ENCODE measurements at places on chromosomes 7 and 10.

- no peak for DNase-seq
Measured at GRCh38 chr10:14859043-14859442, 19.6 kb upstream of the SUV39H2 start.

DNA sequence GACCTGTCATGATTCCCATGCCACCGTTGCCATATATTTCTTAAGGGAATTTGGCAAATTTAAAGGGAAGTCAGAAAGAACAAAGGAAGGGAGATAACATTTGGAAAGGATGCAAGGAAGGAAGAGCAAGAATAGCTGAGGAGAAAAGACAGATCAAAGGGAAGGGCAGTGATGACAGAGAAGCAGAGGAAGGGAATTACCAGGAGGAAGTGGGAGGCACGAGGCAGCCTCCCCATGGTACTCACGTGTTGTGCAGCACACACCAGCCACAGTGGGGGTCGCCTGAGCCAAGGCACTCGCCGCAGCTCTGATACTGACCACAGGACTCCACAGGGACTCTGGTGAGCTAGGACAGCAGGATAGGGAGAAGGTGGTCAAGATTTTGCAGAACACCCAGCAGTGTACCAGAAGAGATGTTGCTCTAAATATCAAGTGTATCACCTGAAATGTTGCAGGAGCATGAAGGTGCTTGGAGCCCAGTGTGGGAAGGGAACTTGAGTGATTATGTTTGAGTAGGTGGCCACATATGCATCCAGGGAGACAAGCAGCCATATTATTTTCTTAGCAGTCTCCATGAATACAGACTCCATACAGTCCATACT, 335.3 kb downstream of the PLXNA4 start:
- DNase-seq: no peak

DNA sequence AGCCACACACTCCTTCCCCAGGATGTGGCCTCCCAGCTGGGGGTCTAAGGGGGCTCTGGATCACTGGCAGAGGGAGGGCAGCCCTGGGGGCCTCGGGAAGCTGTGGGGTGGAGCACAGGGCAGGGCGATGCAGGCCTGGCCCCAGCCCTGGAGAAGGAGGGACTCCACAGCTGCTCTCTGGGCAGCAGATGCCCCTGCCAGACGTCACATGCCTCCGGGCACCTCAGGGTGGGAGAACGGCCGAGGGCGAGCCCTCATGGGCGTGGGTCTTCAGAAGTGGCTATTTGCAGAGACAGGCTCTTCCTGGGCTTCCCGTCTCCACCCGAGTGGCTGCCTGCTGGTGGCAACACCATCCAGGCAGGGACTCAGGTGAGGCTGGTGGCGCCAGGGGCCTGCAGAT, 16.0 kb upstream of the ADGRA1 start:
- no peak for DNase-seq

GRCh38 chr7:52695973-52696595, 339.3 kb upstream of the POM121L12 start:
- DNase-seq: no peak

DNA sequence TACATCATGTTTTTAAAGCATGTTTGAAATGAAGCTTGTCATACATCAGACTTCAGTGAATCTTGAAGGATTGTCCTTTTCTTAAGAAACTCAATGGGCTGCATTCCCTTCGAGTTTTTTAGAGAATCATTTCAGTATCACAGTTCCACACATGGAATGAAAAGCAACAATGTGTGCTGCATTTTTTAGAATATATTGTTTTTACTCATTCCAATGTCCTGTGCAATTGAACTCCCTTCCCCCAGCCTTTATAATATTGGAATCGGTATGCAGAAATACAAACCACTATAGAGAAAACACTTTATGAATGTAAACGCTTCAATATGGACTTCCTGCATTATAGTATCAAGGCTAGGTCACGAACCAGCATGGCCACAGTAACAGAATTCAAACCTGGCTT, 634.4 kb downstream of the GATA3 start:
- no peak for DNase-seq

DNA sequence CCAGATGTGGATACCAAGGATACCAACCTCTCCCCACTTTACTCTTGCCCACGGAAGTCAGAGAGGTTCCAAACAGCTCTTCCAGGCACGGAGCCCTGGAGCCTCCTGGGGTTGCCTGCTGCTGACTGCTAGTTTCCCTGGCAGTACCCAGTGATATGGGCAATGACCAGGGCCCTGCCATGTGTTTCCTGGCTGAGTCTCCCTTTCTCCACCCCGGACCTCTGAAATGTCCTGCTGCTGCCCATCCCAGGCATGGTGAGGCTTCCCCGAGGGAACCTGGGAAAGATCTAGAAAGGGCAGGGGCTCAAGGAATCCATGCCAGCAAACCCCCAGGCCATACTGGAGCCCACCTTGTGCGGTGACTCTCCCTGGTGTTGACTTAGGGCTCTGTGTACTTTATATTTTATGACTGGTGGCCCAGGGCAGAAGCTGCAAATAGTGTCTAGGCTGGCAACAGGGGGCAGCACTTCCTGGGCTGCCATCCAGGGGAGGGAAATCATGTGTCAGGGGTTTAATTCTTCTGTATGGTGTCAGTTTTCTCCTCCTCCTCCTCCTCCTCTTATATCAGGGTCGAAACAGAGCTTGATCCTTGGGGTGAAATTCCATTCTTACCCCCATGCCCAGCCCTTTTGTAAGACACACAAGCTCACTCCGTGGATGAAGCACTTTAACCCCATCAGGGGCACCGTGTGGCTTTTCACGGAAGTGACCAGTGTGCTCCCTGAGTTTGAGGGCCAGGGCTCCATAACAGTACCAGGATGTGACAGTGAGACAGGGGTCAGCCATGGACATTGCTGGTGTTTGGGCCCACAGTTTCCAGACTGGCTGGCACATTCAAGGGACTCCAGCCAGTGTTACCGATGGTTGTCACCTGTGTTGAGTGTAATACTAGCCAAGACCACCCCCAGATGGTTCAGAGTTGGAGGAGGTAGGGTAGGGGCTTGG, 62.4 kb upstream of the GDF10 start:
- DNase-seq: no peak

GRCh38 chr7:35536396-35536826, 158.5 kb downstream of the HERPUD2 start:
- DNase-seq: no peak

DNA sequence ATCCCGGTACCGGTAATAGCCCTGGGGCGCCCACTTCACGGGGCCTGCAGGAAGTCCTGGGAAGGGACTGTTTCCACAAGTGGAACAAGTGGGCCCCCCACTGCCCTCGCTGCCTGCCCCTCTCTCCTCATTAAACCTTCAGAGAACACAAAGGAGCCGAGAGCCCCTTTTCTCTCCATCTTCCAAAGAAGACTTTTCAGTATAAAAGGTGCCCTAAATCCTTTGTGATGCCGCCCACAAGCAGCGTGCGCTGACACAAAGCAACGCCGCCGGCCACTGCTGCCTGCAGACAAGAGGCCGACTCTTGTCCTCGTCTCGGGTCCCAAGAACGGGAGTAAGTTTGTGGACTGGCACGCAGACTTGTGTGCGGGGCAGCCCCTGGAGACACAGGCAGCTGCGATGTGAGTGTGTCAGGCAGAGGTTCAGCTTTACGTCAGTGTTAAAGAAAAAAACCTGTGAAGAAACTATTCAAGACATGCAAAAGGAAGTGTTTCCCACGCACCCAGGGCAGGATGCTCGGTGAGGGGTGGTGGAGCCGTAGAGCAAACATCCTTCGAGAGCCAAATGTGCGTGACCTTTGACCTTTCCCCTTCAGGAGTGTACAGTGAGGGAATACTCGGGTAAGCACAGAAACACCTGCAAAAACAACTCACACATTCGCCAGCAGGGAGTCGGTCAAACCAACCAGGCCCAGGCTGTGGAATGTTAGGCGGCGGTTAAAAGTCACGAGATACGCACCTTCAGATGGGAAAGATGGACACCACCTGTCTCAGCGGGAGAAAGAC, 118.2 kb downstream of the VIPR2 start:
- DNase-seq: peak; percentile 65

DNA sequence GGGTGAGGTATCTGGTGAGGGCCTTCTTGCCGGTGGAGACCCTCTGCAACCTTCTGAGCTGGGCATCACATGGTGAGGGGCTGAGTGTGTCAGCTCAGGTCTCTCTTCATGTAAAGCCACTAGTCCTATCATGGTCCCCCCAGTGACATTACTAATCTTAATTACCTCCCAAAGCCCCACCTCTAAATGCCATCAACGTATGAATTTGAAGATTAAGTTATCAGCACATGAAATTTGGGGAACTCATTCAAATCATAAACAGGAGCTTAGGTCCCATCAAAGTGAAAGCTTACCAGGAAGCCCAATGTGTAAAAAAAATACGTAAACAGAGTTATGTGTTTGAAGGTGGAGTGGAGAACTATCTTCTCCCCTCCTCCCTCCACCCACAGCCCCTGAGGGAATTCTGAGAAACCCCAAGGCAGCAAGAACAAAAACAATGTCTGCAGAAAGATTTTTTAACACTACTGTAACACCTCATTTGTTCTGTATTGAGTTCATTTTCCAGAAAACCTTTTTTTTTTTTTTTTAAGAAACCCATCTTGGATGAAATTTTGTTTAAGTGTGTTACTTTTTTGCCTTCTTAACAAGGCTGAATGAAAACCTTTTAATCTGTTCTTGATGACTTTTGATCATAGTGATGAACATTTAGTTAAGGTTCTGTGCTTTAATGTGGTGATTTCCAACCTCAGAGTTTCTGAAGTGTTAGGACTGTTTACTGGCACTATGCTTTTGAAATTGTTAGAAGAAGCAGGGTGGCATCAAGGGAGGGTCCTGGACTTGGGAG, 19.1 kb upstream of the PCGF5 start:
- peak; percentile 77 for DNase-seq

- no peak for DNase-seq
Measured at GRCh38 chr7:69062020-69062765, 536.1 kb upstream of the AUTS2 start.

- DNase-seq: no peak
Measured at GRCh38 chr10:42888504-42889095, 106.0 kb downstream of the BMS1 start.

GRCh38 chr7:91353848-91354247, 89.6 kb downstream of the FZD1 start:
- no peak for DNase-seq

DNA sequence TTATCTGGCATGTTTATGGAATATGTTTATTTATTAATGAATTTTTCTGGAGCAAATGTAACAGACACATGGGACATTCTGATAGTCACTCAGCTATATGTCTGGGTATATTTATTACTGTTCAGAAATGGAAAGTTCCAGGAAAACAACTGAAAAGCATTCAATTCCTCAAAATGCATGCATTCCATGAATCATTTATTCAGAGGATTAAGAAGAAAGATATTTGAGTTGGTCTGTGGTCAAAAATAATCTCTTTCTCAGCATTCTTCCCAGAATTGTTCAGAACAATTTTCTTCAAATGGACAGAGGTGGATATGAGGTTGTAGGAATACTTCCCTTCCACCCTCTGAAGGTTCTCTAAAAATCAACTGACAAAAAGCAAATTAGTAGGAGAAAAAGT, 97.6 kb upstream of the ITGB1 start:
- DNase-seq: no peak

DNA sequence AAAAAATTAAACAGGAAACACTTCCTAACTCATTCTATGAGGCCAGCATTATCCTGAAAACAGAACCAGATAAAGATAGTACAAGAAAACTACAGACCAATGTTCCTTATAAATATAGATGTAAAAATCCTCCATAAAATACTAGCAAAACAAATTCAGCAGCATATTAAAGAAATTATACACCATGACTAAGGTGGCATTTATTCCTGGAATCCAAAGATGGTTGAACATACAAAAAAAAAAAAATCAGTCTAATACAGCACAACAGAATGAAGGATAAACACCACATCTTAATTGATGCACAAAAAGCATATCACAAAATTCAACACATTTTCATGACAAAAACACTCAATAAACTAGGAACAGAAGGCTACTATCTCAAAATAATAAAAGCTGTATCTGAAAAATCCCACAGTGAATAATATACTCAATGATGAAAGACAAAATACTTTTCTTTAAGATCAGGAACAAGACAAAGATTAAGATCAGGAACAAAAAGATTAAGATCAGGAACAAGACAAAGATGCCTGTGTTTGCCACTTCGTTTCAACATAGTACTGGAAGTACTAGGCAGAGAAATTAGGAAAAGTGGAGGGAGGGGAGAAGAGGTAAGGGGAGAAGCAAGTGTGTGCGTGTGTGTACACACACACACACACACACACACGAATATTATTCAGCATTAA, 95.6 kb downstream of the SNX13 start:
- DNase-seq: no peak

GRCh38 chr7:117188949-117189592, 133.8 kb downstream of the WNT2 start:
- no peak for DNase-seq

GRCh38 chr10:114313866-114314265, 74.8 kb downstream of the VWA2 start:
- DNase-seq: no peak

GRCh38 chr10:35577926-35578617, 27.1 kb upstream of the GJD4 start:
- no peak for DNase-seq

- no peak for DNase-seq
Measured at GRCh38 chr10:2335626-2336025, 598.3 kb upstream of the ADARB2 start.

DNA sequence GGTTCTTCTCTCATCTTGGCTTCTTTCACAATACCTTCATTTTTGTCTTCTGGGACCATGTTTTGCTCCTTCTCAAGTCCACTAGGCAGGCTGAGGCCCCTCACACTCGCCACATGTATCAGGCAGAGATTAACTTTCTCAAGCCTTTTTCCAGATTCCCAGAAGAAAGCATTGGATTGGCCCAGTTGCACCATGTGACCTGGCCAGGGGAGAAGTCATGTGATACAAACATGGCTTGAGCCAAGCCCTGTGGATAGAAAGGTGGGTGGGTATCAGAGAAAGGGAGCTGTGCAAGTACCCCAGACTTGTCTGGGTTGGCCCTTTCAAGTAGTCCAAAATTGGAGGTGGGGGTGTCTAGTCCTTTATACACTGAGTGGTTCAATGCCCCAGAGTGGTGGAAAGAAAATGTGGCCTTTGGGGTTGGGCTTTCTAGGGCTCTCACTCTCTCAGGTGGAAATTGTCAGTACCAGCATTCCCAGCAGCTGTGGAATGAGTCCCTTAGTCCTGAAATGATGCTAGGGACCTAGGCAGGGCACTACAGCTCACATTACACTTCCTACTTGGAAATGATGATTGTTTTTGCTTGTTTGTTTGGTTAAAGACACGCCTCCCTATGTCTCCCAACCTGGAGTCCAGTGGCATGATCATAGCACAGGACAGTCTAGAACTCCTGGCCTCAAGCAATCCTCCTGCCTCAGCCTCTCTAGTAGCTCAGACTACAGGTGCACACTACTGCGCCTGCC, 36.9 kb upstream of the C10orf67 start:
- no peak for DNase-seq

GRCh38 chr7:17038160-17038782, 156.5 kb upstream of the AGR3 start:
- no peak for DNase-seq

- no peak for DNase-seq
Measured at GRCh38 chr7:69438584-69439412, 159.5 kb upstream of the AUTS2 start.

- no peak for DNase-seq
Measured at GRCh38 chr10:86155054-86155921, 211.3 kb downstream of the GRID1 start.

Data from activated CD8-positive, alpha-beta T cell treated with anti-CD3 and anti-CD28 coated beads for 36 hours (primary cell).